Fibroblast of skin of left biceps (primary cell): ENCODE measurements at places on chromosomes 2 and 18.

DNA sequence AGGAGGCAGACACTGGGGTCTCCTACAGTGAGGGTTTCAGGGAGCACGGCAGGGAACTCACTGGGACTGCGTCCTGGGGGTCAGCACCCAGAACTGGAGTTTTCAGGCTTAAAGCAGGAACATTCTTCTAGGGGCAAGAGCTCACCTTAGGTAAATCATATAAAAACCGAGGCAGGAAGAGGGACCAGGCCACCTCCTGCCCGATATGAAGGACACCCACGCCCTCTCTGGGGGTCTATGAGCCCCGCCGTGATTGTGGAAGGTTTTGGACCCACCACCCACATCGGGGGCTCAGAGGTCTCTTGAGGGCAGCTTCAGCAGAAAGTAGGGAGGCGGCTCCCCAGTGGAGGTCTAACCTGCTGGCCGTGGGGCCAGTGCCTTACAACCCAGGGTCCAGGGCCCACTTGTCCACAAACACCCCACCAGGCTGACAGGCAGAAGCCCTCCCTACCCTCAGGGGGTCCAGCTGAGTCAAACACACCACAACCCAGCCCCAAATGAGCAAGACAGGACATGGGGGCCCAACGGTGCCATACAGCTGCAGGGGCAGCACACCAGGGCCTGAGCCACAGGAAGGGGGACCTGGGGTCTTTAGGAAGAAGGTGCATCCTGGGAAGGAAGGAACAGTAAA lies 25.3 kb downstream of the CROCC2 start:
- DNase-seq, result no peak

- DNase-seq, result no peak
Observed at GRCh38 chr18:23714576-23714975, 25.3 kb downstream of the LAMA3 start.

GRCh38 chr2:161386228-161386824 lies 29.8 kb upstream of the TBR1 start:
- DNase-seq, result no peak

GRCh38 chr18:31203096-31203793 lies 40.6 kb upstream of the DSC1 start:
- no peak for DNase-seq

GRCh38 chr2:50649626-50650402 lies 382.1 kb downstream of the NRXN1 start:
- DNase-seq, result no peak

GRCh38 chr18:7601246-7601615 lies 34.1 kb downstream of the PTPRM start:
- no peak for DNase-seq

DNA sequence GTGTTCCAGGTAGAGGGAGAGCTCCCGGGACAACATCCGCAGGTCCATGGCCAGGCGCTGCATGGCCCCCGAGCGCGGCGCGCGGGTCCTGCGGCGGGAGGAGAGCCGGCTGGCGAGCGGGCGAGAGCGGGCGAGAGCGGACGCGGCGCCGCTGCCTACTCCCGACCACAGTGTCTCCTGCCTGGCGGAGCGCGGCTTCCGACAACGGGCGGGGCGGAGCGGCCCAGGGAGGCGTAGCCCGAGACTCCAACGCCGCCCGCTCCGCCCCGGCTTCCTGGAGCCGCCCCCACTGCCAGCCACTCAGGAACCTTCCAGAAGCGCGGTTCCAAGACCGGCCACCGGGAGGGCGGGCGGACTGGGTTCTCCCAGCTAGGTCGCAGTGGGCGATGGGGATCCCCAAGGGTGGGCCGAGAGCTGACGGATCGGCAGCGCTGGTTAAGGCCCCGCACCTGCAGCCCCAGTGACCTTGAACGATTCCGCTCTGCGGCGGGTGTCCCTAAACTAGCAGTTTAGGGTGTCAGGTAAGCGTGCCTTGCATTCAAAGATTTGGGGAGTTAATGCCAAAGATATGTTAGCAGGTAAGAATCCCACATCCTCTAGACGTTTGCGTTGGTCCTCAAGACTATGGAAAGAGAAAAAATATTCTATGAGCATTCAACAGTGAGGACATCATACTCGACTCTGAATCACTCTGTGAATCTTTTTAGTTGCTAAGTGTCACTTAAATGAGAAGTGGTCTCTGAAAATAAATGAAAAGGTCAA lies at the start of gene ABHD3:
Gene ABHD3 (minus strand): TSS at position 172 of the 762 bp plus-strand sequence. CDS start 109 bp downstream, at position 63.
- peak; percentile 49 for DNase-seq

GRCh38 chr18:23355206-23355605 lies 97.9 kb upstream of the RIOK3 start:
- DNase-seq, result no peak

- DNase-seq, result no peak
Observed at GRCh38 chr2:239436669-239437335, 36.0 kb upstream of the HDAC4 start.

- DNase-seq, result no peak
Observed at GRCh38 chr2:223735035-223735640, 102.2 kb downstream of the AP1S3 start.

GRCh38 chr2:141508806-141509595 lies 621.8 kb downstream of the LRP1B start:
- DNase-seq, result no peak

- DNase-seq, result no peak
Observed at GRCh38 chr2:212831671-212832199, 293.1 kb upstream of the ERBB4 start.

DNA sequence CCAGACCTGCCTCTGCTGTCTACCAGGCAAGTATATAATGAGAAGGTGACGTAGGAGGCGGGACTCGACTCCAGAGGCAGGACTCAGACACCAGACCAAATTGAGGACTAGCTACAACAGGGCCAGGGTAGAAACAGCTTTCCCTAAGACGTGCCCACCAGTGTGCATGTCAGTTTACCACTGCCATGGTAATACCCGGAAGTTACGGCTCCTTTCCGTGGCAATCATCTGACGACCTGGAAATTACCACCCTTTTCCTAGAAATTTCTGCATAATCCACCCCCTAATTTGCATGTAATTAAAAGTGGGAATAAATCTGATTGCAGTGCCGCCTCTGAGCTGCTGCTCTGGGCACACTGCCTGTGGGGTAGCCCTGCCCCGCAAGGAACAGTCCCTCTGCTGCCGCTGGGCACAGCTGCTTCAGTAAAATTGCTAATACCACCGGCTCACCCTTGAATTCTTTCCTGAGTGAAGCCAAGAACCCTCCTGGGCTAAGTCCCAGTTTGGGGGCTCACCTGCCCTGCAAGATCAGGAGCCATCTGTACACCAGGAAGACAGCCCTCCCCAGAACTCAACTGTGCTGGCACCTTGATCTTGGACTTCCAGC lies 59.1 kb downstream of the ODC1 start:
- DNase-seq, result no peak

GRCh38 chr2:191319186-191319585 lies 74.0 kb downstream of the MYO1B start:
- no peak for DNase-seq

DNA sequence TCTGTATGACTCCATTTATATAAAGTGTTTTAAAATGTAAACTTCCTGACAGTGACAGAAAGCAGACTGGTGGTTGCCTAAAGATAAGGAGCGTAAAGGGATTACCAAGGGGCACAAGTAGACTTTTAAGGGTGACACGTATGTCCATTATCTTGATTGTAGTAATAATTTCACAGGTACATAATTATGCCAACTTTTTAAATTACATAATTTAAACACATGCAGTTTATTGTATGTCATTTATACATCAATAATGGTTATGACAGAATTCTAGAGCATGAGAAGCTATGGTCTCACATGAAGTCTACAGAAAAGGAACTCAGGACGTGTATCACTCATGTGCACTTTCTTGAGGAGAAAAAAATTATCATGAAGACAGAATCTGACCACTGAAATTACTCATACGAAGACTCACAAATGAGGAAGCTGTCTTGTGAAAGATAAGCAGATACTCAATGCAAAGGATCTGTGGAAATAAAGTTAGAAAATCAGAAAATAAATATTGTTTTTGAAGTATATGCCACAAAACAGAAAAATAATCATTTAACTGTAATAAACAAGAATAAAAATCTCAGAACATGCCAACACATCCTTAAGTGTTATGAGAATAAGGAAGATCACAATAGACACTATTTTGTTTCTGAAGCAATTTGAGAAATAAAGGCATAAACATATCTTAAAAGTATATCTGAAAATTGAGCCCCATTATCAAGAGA lies 84.4 kb downstream of the TMEM131 start:
- DNase-seq, result no peak

DNA sequence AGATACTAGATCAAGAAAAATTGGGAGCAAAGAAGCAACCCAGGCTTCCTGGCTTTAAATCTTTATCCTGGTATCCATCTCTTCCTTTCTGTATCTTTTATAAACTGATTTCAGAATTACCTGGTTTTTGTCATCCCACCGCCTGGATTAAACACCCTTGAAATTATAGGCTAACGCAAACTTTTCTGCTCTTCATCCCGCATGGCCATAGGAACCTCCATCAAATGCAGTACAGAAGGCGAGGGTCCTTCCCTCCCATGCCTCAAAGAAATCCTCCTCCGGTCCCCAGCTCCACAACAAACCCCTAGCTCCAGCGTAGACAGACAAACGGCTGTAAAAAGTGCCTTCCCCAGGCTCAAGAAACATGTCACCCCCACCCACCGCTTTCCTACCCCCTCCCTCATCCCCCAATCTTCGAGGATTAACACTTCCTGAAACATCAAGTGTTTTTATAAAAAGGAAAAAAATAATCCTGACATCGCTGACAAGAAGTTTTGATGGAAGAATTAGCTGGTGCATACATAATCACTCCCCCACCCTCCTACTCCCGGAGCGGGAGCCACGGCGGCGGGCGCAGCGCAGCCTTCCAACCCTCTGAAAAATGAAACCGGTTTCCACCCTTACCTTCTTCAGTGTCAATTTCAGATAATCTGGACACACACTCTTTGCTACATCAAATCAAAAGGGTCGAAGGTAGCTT lies 7.6 kb downstream of the DLX1 start:
- no peak for DNase-seq

DNA sequence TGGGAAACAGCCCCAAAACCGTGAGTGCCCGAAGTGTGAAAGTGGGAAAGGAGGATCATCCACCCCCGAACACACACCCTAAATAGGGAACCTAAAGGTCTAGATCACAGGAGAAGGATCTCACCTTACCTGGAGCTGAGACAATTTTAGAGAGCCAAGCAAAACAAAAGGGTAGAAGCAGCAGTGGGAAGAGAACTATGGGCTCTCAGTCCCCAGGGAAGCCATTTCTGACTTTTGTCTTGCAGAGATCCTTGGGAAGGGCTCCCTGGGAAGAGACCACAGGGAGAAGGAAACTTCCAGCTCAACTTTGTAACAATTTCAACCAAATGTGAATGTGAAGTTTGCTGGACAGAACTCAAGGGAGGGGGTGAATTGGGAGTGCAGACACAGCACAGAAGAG lies 110.6 kb downstream of the WDPCP start:
- no peak for DNase-seq

GRCh38 chr2:49129034-49129433 lies 25.3 kb downstream of the FSHR start:
- no peak for DNase-seq

DNA sequence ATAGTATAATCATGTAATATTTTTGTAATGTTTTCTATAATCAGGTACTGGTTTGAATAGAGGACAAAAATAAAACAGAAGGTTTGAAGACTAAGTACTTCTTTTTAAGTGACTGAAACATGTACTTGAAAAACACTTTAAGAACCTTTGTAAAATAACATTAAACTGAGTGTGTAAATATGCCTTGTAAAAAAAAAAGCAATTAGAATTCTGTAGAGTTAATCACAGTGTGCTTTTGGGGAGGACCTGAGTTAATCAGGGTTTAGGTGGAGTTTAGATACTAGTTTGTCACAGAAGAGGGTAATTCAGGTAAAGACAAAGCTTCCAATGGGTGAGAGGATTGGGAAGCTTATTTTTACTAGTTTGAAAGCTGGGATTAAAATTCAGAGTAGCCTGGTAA lies 10.3 kb downstream of the MBD5 start:
- DNase-seq, result no peak

DNA sequence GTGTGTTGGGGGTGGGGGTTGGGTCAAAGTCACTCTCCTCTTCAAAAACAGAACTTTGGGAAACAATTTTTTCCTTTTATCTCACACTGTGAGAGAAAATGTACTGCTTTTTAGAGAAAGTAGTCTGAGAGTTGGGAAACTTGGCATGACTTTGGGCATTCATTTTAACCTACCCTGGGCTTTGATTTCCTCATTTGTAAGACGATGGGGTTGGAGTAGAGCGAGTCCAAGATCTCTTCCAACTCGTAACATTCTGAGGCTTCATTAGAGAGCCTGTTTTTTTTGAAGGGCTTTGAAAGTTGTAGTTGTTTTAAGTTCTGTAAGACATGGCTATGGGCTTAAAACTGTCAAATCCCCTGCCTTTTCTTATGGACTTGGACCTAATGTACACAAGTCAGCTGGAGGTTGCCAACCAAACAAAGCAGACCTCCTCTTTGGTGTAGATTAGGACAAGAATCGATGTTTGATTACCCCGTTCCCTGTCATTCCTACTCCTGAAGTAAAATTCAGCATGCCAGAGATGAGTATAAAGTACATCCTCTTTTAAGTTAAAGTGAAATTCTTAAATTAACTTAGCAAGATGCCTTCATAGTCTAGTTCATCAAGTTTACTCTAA lies 8.4 kb downstream of the PHLPP1 start:
- DNase-seq, result no peak
